Muscle of back (tissue), 13 donors: ENCODE measurements at places on chromosomes 4 and X.

- no peak for DNase-seq
These were observed 648 bp downstream of the SYNPO2 start for GRCh38 chr4:118889312-118889691.

DNA sequence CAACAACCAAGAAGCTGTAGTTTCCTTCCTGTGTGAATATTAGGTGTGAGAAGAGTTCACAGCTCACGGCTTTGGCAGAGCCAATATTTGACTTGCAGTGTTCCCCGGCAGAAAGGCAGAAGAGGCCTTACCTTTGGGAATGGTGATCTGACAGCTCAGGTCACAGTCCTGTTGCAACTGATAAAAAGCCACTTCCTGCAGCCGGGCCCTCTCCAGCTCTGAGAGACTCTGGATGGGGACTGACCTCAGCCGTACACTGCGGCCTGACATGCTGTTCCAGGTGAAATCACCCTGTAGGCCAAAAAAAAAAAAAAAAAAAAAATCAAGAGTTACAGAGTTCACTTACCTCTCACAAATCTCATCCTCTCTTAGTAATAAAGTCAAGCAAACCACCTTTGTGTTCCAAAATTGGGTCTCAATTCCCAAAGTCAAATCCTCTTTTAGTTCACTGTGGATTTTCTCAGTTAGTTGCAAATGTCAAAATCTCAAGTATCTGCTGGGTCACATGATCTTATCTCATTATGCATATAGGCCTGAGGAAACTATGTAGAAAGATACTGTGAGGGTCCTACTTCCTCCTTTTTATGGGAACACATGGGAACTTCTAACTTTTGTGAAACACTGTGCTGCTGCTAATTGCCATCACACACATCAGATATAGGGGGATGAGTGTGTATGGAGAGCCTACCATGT is 38.6 kb upstream of the AMELX start:
- DNase-seq: no peak

GRCh38 chr4:11628093-11628725 is 199.5 kb upstream of the HS3ST1 start:
- no peak for DNase-seq

GRCh38 chr4:77493120-77493752 is 112.4 kb upstream of the CXCL13 start:
- DNase-seq: no peak

- DNase-seq: no peak
These were observed 3.7 kb upstream of the RHOH start for GRCh38 chr4:40193016-40193571.

- DNase-seq: no peak
These were observed 91.4 kb downstream of the CPXCR1 start for GRCh38 chrX:88838392-88838791.

DNA sequence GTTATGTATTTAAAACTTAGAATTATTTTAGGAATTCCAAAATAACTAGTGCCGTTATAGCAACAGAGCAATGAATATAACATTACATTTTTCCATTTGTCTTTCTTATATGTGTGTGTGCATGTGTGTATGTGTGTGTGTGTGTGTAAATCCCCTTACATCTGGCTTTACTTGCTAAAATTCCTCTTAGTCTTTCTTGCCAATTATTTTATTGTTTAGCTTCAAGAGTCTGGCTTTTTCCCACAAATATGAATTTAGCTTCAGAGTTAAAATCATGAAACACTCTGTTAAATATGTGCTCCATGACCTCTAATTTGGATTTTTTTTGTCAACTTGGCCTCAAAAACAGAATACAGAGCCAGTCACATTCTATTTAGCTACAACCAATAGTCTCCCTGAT is 18.9 kb downstream of the FGF13 start:
- DNase-seq: peak; percentile 36

DNA sequence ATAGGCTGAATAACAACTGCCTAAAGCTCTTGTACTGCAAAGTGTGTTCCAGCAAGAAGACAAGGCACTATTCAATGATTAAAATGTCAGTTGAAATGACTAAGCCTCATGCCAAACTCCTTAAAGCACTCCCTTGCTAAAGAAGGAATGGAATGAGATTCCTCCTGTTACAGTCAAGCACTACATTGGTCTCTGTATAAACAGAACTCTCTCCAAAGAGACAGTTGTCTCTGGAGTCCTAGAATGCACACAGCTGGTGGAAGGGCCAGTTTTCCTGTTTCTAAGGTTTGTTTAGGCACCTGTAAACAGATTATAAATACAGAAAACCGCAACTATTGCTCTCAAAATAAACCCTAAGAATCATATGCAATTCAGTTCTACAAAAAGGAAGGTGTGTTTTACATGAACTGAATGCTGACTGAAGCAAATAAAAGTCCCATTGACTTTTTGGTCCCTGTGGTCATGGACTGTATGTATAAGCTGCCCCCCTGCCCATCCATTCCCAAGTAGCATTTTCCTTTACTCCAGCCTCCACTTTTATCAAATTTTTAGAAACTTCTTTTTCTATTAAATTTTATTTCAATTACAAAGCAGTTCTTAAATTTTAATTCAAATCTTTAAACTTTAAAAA is 47.0 kb downstream of the FAT1 start:
- peak; percentile 29 for DNase-seq

DNA sequence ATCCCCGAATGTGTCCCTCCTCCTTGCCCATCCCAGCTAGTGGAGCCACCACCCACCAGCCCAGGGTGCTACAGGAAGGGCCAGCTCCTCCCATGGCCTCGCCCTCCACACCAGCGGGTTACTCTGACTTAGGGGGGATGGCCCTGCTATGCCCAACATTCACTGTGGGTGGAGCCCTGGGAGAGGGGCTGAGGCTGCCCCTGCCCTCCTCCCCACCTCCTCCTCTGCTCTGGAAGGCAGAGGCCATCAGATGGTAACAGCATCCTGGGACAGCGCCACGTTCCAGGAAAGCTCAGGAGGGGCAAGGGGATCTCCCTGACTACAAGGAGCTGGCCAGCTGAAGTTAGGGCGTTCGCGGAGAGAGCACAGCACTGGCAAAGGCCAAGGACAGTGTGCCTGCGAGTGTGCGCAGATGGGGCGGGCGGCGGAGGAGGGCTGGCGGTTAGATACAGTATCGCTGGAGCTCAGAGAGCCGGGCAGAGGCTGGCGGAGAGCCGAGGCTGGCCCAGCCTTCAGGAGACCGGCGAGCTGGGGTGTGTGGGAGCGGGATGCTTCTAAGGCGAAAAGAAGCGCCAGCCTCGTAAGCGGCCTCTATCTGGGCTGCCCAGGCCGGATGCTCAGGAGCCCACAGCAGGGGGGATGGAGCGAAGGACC is 1.5 kb downstream of the JAKMIP1 start:
- no peak for DNase-seq

- DNase-seq: no peak
These were observed 101.7 kb downstream of the PHOX2B start for GRCh38 chr4:41646862-41647261.

GRCh38 chrX:150610446-150610845 is 42.0 kb downstream of the MTM1 start:
- DNase-seq: no peak

GRCh38 chrX:8432396-8432795 is 32.2 kb upstream of the VCX3B start:
- DNase-seq: no peak

DNA sequence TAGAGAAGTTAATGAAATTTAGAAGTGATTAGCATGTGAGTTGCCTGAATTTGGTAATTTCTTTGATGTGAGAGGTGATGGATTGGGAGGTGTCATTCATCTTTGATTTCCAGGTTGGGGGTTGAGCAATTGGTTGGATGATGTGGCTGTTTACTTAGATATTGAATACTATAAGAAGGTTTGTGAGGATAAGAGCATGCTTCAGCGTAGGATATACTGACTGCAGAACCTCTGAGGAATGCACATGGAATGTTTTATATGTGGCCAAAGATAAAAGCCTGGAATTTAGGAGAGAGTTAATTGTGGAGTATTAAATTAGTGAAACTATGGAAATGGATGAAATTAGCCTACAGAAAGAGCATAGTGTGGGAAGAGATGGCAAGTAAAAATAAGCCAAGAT is 165.4 kb upstream of the MAD2L1 start:
- no peak for DNase-seq

DNA sequence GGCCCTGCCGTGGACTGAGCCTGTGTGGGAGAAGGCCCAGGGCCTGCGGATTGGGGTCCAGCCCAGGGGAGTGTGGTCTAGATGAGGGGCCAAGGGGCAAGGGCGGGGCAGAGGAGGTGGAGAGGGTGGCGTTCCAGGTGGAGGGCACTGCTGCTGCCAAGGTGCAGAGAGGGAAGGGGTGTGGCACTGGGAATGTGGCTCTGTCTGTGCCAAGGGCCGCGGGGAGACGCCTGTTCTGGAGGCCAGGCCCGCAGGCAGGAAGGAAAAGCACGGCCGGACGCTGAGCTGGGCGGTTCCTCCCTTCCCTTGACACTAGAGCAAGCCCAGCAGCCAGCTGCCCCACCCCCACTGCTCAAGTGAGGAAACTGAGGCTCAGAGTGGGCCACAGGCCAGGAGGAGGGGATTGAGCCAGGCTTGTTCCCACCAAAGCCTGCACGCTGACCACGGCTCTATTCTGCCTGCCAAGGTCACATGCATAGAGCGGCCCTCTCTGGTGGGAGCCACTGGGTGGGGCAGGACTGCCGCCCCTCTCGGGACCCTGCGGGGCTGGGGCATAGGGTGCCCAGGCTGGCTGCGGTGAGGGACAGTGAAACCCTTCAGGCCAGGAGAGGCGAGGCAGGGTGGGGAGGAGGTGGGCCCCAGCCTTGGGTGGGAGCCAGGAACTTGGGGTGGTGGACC is 13.0 kb downstream of the SH3BP2 start:
- DNase-seq: no peak

DNA sequence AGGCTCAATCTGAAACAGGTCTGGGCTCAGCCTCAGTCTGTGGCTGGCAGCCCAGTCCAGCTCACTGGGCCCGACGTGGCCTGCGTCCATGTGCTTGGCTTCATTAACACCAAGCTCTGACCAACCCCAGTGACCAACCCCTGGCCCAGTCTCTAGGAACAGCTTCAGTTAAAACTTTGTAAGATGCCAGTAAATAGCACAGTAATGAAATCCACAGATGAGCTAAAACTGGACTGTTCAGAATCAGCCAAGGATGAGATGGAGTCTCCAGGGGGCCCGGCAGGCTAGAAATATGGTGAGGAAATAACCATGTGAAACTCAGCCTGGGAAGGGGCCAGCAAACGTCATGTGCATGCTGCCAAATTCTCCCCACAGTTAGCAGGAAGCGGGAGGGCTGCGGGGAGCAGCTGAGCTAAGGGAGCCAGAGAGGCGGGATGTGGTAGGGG is 37.1 kb upstream of the XPNPEP2 start:
- peak; percentile 93 for DNase-seq

GRCh38 chr4:71860643-71861042 is 76.8 kb upstream of the GC start:
- DNase-seq: no peak

DNA sequence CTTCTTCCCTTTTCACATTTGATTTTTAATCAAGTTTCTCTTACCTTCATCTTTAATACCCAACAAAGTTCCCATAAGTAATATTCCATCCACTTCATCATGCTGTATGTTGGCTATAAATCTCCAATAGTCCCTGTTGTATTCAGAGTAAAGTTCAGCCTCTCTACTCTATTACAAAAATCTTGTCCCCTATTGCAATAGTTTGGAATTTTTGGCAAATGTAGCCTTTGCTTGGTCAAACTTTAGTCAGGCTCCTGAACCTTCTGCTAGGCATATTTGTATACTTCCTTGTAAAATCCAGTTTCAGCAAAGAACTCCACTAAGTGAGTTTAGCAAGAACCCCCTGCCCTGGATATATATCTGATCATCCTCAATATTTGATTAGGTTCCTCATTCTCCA is 54.0 kb upstream of the PACRGL start:
- DNase-seq: no peak

- DNase-seq: peak; percentile 45
These were observed 412.5 kb upstream of the KLHL4 start for GRCh38 chrX:87105131-87105530.

DNA sequence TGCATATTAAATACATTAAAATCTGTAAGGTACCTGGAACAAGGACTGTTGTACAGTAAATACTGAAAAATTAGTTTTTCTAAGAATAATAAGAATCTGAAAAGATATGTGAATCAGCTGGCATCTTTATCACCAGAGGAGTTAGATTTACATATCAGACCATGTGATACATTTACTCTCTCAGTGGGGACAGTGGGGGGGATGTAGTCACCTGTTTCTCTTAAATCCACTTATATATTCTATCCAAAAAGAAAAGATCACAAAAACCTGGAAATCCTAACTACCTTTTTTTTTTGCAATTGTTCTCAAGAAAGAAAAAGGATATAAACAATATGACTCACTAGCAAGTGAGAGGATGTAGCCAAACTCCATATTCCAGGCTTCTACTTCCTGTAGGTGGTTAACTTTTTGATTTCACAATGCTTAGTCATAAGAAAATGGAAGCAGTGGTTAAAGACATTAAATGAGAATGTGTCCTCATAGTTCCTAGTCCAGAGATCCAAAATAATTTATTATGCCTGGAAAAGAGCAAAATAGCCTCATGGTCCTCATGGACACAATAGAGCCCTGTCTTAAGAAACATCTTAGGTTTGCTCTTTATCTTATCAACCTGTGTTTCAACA is 22.5 kb upstream of the MYOZ2 start:
- no peak for DNase-seq

DNA sequence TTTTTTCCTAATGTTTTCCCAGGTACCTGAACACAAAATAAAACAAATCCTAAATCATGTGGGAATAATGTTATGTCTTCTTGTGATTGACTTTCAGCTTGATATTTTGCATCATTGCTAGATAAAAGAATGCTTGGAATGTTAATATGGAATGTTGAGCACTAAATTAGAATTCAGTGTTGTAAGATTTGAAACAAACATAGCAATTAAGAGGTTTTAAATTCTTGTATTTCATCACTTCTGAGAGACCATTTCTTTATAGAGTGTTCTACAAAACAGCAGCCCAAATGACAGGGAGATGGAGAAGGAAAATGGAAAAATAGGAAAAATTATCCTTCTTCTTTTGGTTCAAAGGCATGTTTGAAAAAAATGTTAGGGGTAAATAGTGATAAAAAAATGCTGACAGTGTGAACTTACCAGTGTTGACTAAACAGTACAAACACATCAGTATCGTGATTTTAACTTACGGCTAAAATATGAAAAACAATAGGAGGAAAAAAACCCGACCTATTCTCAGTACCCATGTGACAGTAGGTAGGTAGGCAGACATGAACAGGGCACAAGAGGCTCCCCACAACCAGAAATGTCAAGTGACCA is 102.6 kb upstream of the PDE5A start:
- DNase-seq: no peak

- no peak for DNase-seq
These were observed 1.4 kb downstream of the KLHL34 start for GRCh38 chrX:21656587-21657317.

- no peak for DNase-seq
These were observed 33.9 kb downstream of the PDK3 start for GRCh38 chrX:24498975-24499374.

DNA sequence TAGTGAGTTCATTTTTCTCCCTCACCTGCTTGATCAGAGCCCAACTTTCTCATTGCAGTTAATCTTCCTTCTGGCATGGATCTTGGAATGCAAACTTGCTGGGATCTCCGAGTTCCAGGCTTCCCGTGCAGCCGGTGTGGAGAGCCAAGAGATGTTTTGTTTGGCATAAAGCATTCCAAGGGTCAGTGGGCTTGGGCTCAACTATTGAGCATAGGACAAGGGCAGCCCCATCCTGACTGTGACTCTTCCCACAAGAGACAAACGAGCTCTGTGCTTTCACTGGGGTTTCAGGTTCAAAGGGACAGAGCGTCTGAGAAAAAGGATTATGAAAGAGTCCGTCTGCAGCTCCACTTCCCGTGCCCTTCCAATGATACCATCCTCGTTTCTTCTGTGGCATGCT is 10.5 kb downstream of the TLR7 start:
- no peak for DNase-seq
